ENCODE measurements at places on chromosomes 7 and 10.

- no peak for DNase-seq
Observed at GRCh38 chr7:148397985-148398384, 192.6 kb upstream of the C7orf33 start.

DNA sequence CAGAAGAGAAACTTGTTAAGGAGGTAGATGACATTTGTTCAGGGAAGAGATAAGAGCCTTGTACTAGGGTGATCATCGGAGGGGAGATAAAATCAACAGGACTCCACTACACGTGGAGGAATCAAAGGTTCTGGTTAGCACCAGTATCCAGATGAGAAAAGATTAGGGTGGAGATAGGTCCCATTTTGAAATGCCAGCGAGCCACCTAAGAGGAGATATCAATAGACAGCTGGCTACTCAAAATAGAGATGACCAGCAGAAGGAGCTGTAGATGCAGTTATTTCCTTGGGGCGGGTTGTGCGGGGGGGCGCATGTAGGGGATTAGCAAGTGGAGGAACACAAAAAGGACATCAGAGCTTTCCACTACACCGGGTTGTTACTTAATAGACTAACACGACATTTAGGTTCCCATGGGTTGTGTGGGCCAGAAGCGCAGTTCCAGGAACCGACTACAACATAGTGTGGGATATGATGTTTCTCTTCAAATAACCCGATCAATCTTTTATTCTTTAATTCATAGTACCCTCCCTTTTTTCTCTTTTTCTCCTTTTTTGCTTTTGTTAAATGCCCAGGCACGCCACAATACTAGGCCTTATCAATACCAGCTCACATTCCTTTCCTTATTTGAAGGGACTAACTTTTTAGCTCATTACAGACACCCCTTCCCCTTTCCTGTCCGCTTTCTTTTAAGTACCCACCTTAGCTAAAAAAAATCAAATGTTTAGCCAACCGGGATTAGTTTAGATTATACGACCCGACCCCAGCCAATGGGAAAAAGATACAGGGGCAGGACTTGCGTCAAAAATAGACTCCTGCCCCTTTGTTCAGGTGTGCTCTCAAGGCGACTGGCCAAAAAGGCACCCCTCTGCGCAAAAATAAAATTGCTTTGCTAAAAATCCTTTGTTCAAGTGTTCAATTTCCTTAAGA lies 2.0 kb upstream of the KIF11 start:
- DNase-seq: no peak

DNA sequence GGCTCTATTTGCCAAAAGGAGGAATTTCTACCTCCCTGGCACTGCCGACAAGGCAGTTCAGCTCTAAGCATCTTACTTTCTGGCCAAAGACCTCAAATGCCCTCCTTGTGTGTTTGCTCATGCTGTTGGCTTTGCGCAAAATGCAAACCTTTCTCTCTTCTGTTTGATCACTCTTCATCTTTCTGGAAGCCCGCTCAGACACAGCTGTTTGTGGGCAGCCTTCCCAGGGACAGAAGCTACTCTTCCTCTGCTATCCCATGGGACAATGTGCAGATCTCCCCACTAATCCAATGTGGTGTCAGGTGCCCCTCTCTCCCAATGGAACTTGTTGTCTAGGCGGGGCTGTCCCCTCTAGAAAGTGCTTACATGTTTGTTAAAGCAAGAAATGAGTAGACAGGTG lies 278.7 kb downstream of the CCSER2 start:
- DNase-seq: no peak

DNA sequence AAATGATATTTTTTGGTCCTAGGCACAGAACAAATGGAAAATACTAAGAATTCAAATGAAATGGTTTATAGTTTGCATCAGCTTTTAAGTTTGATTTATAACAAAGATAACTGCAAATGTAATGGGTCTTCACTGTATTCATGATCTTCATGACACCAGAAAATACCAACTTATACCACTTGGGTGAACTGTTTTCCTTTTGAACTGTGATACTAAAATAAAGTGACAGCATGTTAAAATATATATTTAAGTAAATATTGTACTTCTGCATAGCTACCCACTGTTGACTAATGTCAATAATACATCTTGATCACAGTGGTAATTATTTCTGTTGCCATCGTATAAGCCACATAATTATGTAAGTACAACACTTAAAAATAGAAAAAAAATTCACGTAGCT lies 442.0 kb upstream of the ANKRD30A start:
- DNase-seq: no peak

DNA sequence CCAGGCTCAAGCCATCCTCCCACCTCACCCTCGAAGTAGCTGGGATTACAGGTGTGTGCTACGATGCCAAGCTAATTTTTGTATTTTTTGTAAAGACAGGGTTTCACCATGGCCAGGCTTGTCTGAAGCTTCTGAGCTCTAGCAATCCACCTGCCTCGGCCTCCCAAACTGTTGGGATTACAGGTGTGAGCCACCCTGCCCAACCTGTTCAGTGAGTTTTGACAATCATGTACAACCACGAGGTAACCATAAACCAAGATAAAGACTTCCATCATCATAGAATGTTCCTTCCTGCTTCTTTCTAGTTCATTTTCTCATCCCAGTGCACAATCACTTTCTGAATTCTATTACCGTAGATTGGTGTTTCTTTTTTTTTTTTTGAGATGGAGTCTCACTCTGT lies 30.5 kb upstream of the MKRN1 start:
- DNase-seq: no peak

DNA sequence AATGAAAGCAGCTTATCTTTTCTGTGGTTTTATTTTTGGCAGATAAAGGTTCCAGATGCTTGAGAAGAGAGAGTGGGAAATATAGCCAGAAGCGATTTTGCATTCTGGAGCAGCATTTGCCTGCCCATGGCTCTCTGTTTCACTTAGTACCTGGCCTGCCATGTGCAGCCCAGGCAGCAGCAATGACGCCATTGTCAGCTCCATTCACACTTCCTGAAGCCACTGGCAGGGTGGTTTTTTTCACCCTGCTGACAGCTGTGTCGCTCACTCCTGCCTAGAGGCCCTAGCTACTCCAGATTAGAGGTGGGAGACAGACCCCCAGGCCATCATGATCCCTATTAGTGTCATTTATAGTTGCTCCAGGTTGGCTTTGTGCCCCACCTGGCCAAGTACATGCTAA lies 30.1 kb upstream of the NEUROD6 start:
- no peak for DNase-seq

GRCh38 chr7:70414368-70414767 lies 717.6 kb upstream of the GALNT17 start:
- no peak for DNase-seq

- no peak for DNase-seq
Observed at GRCh38 chr7:9083837-9084236, 650.4 kb downstream of the NXPH1 start.
